Esophagus squamous epithelium (tissue), 5 donors: ENCODE measurements at places on chromosomes 1 and 21. TPM values are rescaled to one million over a fixed set of nuclear protein-coding genes. Genes with fewer than 3 reads are reported as not detected.

GRCh38 chr1:19837866-19838265 is 22.8 kb upstream of the RNF186 start:
- H3K27ac ChIP-seq: no peak overlapping the region
- no peak for DNase-seq
- no peaks in the 10 kb centered on the region for H3K4me1 ChIP-seq
- H3K4me3 ChIP-seq: no peak overlapping the region
- no peaks in the 10 kb centered on the region for H3K27me3 ChIP-seq

GRCh38 chr1:107727866-107728265 is 237.1 kb downstream of the VAV3 start:
- H3K27ac ChIP-seq: no peak overlapping the region
- no peak for DNase-seq
- no peak overlapping the region for H3K4me3 ChIP-seq
- H3K36me3 ChIP-seq: no peaks in the 10 kb centered on the region
- H3K4me1 ChIP-seq: no peaks in the 10 kb centered on the region

GRCh38 chr21:24204641-24205040 is 1402.6 kb downstream of the MRPL39 start:
- H3K4me3 ChIP-seq: no peak overlapping the region
- no peaks in the 10 kb centered on the region for H3K4me1 ChIP-seq
- no peaks in the 10 kb centered on the region for H3K27me3 ChIP-seq
- H3K36me3 ChIP-seq: no peaks in the 10 kb centered on the region
- DNase-seq: no peak

- no peak for DNase-seq
- H3K4me1 ChIP-seq: peaks cover 8% of the 10 kb centered on the region
- H3K27me3 ChIP-seq: no peaks in the 10 kb centered on the region
- no peak overlapping the region for H3K27ac ChIP-seq
- no peak overlapping the region for H3K4me3 ChIP-seq
- H3K36me3 ChIP-seq: no peaks in the 10 kb centered on the region
Observed at GRCh38 chr1:151935894-151936602, 26.7 kb upstream of the THEM4 start.

DNA sequence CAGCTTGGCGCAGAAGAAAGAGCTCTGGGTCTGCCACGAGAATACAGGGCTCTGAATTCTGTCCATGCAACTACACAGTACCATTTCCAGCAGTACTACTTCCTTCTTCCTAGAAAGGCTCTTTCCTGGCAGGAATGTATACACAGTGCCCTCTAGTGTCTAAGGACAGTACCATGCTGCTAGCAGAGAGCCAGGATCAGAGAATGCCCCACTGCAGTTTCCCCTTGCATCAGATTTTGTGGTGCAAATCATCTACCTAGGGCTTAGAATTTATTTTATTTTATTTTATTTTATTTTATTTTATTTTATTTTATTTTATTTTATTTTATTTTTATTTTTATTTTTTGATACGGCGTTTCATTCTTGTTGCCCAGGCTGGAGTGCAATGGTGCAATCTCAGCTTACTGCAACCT is 50.8 kb downstream of the PAX7 start:
- no peak overlapping the region for H3K27ac ChIP-seq
- H3K36me3 ChIP-seq: no peaks in the 10 kb centered on the region
- H3K4me1 ChIP-seq: no peaks in the 10 kb centered on the region
- no peak for DNase-seq

- peaks cover 100% of the 10 kb centered on the region for H3K36me3 ChIP-seq
- H3K27me3 ChIP-seq: no peaks in the 10 kb centered on the region
- no peak overlapping the region for H3K4me3 ChIP-seq
- no peak for DNase-seq
- no peak overlapping the region for H3K27ac ChIP-seq
- no peaks in the 10 kb centered on the region for H3K4me1 ChIP-seq
Observed at GRCh38 chr1:171581226-171581625, 40.8 kb upstream of the MYOCOS start.

DNA sequence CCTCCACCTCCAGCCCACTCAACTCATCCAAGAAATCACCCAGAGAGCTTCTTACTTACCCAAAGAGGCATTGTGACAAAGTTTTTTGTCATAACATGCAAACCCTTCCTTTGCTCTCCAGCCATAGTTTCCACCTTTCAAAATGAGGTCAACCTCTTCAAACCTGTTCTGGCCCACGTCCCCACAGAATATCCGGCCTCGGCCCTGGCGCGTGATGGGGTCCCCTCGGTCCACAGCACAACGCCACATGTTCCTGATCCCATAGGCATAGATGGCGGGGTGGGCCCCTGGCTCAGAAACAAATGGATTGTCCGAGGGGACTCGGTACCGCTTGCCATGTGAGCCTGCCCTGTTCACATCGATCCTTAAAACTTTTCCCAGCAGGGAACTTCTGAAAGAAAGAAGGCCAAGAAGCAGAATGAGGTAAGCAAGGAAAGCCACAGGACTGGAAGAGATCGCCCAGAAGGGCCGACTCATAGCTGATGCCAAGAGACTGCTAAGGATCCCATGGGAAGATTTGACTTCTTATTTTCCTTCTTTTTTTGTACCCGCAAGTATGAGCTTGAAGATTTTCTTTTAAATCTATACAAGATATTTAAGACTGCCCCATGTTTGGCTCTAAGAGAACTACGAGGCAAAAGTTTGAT is 7.8 kb downstream of the HHIPL2 start:
- no peak overlapping the region for H3K27ac ChIP-seq
- H3K36me3 ChIP-seq: no peaks in the 10 kb centered on the region
- no peaks in the 10 kb centered on the region for H3K27me3 ChIP-seq
- no peak for DNase-seq
- H3K4me3 ChIP-seq: no peak overlapping the region
- no peaks in the 10 kb centered on the region for H3K4me1 ChIP-seq

DNA sequence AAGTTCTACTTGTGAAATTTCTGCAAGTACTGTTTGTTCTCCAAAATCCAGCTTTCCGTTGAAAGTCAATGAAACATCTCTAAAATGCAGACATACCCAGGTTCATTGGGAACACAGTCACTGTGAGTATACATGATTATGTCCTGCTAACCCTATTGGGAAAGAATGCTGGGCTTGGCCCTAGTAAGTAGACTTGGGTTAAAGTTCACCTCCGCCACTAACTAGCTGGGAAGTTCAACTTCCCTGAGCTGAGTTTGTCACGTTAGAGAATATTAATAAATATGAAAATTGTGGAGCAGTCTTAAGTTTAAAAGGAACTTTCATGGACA is 10.5 kb upstream of the PGD start:
- H3K4me3 ChIP-seq: no peak overlapping the region
- H3K27ac ChIP-seq: peak overlapping the region; percentile 90
- no peaks in the 10 kb centered on the region for H3K36me3 ChIP-seq

GRCh38 chr1:169426174-169426705 is 1.0 kb downstream of the CCDC181 start:
- no peaks in the 10 kb centered on the region for H3K27me3 ChIP-seq
- no peak for DNase-seq
- H3K4me1 ChIP-seq: no peaks in the 10 kb centered on the region
- no peaks in the 10 kb centered on the region for H3K36me3 ChIP-seq

DNA sequence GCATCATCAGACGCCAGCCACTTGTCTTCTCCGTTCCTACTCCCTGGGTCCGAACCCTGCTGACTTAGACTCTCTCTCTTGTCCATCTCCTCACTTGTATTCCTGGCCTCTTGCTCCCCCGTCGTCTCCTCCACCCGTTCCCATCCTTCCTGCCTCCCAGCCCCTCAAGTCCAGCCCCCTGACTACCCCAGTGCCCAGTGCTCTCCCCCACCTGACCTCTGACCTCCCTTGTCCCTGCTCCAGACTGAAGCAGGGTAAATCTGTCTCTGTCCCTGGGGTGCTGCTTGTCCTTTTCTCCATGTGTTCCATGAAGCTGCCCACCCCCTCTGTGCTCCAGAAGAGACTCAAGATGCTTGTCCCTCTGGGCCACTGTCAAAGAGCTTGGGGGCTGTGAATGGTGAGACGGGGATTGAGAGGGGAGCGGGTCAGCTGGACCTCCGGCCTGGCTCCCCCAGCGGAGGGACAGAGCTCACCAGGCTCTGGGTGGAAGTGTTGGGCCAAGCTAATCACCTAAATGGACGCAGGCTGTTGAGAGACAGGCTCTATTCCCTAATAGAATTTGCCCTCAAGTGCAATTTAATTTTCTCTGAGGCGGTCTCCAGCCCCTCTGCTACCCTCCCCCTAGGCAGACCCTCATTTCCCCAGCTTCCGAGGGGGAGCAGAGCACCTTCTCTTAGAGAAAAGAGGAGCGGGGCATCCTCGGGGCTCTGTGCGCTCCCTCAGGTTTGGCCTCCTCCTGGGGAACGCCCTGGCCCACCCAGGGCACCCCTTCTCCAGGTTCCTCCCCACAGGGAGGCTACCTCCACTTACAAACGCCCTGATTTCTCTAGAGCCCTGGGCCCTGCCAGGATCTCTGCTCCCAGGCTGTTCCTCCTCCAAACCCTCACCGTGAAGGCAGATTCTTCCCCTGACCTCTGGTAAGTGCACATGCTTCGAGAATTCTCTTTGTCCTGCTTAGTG is 11.0 kb upstream of the LHX4 start:
- no peak overlapping the region for H3K27ac ChIP-seq
- no peaks in the 10 kb centered on the region for H3K4me1 ChIP-seq
- H3K36me3 ChIP-seq: no peaks in the 10 kb centered on the region
- H3K27me3 ChIP-seq: peaks cover 34% of the 10 kb centered on the region
- H3K4me3 ChIP-seq: no peak overlapping the region

- H3K27ac ChIP-seq: no peak overlapping the region
- H3K36me3 ChIP-seq: no peaks in the 10 kb centered on the region
- no peak overlapping the region for H3K4me3 ChIP-seq
- no peak for DNase-seq
- no peaks in the 10 kb centered on the region for H3K27me3 ChIP-seq
Observed at GRCh38 chr1:221987860-221988520, 246.1 kb upstream of the DUSP10 start.

DNA sequence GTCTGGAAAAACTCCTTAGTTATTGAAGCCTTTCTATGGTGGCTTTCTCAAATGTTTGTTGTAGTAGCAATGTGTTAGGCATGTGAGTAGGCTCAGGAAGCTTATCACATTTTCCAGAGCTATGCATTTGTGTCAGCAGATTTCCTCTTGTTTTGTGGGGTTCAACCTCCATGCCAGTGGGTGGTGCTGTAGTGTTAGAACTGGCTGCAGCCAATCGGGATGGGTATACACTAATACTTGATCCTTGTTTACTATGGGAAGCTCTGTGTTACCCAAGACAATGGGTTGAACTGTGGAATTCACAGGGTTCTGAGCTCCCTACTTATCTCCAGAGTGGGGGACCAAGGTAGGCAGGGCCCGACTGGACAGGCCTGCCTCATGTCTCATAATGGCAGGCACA is 348.5 kb upstream of the ADAMTS5 start:
- DNase-seq: no peak
- H3K27me3 ChIP-seq: no peaks in the 10 kb centered on the region

GRCh38 chr1:232292239-232292638 is 337.7 kb downstream of the SIPA1L2 start:
- H3K36me3 ChIP-seq: no peaks in the 10 kb centered on the region
- no peak for DNase-seq
- peaks cover 64% of the 10 kb centered on the region for H3K4me1 ChIP-seq
- H3K27ac ChIP-seq: peak overlapping the region; percentile 82
- no peaks in the 10 kb centered on the region for H3K27me3 ChIP-seq
- H3K4me3 ChIP-seq: peak overlapping the region; percentile 33

GRCh38 chr1:213119794-213120193 is 68.8 kb downstream of the RPS6KC1 start:
- no peaks in the 10 kb centered on the region for H3K36me3 ChIP-seq
- peaks cover 6% of the 10 kb centered on the region for H3K4me1 ChIP-seq
- DNase-seq: no peak
- H3K27ac ChIP-seq: no peak overlapping the region

GRCh38 chr1:169484683-169485430 is 887 bp downstream of the SLC19A2 start:
- H3K4me1 ChIP-seq: peaks cover 16% of the 10 kb centered on the region
- H3K36me3 ChIP-seq: no peaks in the 10 kb centered on the region
- peak overlapping the region; percentile 98 for H3K27ac ChIP-seq
- peak overlapping the region; percentile 76 for H3K4me3 ChIP-seq
- no peak for DNase-seq

DNA sequence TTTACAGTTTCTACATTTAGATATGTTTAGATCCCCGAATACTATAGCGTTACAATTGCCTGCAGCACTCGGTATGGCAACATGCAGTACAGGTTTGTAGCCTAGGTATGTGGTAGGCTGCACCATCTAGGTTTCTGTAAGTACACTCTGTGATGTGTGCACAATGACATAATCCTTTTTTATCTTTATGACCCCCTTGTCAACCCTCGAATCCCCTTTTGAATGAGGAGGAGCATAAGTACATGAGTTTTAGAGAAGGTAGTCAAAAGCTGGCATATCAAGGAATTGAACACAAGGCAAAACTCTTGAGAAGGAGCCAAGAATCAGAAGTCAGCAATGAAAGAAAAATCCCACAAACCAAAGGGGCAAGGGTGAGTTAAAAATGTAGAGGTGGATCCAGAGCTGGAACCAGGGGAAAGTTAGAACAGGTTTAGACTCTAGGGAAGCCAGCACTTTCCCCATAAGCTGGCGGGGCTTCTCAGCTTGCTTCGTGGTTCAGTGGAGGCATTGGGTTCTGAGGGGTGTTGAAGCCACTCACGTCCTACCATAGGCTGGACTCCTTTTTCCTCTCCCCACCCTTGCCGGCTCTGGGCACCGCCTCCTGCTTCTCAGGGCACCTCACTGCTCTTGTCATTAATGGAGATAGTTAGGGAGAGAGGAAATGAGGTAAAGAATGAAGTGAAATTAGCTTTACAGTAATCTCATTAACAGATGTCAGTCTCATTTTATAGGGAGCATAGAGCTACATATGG is 31.3 kb downstream of the OLFML3 start:
- H3K4me1 ChIP-seq: no peaks in the 10 kb centered on the region
- no peaks in the 10 kb centered on the region for H3K27me3 ChIP-seq
- no peak overlapping the region for H3K27ac ChIP-seq

GRCh38 chr1:155993595-155993994 is 15.2 kb upstream of the ARHGEF2 start:
- H3K4me3 ChIP-seq: no peak overlapping the region
- DNase-seq: no peak
- no peaks in the 10 kb centered on the region for H3K36me3 ChIP-seq
- H3K4me1 ChIP-seq: peaks cover 2% of the 10 kb centered on the region

- H3K4me3 ChIP-seq: no peak overlapping the region
- no peak for DNase-seq
- H3K27me3 ChIP-seq: no peaks in the 10 kb centered on the region
Observed at GRCh38 chr1:109790735-109791494, 27.2 kb upstream of the EPS8L3 start.

The C4BPA gene
- total RNA-seq: not detected

The ABCG1 gene
- 2.9 TPM for total RNA-seq

The APOBEC4 gene
- not detected for total RNA-seq

The ARHGEF16 gene
- total RNA-seq: 20.9 TPM

The ARID4B gene
- total RNA-seq: 15.2 TPM

The DCST1 gene
- 0.19 TPM for total RNA-seq

The OLFML3 gene
- total RNA-seq: 15.7 TPM

The TAL1 gene
- 3.6 TPM for total RNA-seq

The NVL gene
- 20.5 TPM for total RNA-seq

The SLC5A9 gene
- total RNA-seq: 0.38 TPM

The CLIC4 gene
- 74.9 TPM for total RNA-seq

The PLA2G4A gene
- total RNA-seq: 13.0 TPM
